ENCODE measurements at places on chromosomes 4 and X. TPM values are rescaled to one million over a fixed set of nuclear protein-coding genes. Genes with fewer than 3 reads are reported as not detected.

ENOX2 gene
- total RNA-seq: 6.8 TPM

- no peaks in the 10 kb centered on the region for H3K4me1 ChIP-seq
- DNase-seq: no peak
- H3K36me3 ChIP-seq: no peaks in the 10 kb centered on the region
- no peaks in the 10 kb centered on the region for H3K27me3 ChIP-seq
- no peak overlapping the region for H3K4me3 ChIP-seq
Measured at GRCh38 chrX:77118686-77119085, 328.5 kb upstream of the FGF16 start.

AKAP4 gene
- not detected for total RNA-seq

SCML2 gene
- total RNA-seq: 7.2 TPM

- peak overlapping the region; percentile 33 for H3K4me3 ChIP-seq
- DNase-seq: peak; percentile 35
- H3K4me1 ChIP-seq: peaks cover 5% of the 10 kb centered on the region
Measured at GRCh38 chr4:116925900-116926457, 159.4 kb downstream of the TRAM1L1 start.

DUSP9 gene
- 164 TPM for total RNA-seq
